Globus pallidus (tissue), 1 donor: ENCODE measurements at places on chromosomes 7 and 10.

DNA sequence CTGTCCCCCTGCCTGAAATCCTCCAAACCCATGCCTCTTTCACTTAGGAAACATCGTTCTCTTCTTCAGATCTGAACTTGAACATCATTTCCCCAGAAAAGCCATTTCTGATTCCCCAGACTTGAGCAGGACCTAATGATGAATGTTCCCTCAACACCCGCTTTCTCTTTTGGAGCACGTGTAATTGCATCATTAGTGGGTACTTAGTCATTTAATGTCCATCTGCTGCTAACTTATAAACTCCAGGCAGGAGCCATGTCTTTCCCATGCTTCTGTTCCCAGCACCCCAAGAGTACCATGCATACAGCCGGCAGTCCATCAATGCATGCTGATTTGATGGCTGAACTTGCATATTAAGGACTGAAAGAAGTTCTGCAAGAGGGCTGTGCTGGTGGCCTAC lies 36.5 kb upstream of the ECHDC3 start:
- DNase-seq, result no peak

DNA sequence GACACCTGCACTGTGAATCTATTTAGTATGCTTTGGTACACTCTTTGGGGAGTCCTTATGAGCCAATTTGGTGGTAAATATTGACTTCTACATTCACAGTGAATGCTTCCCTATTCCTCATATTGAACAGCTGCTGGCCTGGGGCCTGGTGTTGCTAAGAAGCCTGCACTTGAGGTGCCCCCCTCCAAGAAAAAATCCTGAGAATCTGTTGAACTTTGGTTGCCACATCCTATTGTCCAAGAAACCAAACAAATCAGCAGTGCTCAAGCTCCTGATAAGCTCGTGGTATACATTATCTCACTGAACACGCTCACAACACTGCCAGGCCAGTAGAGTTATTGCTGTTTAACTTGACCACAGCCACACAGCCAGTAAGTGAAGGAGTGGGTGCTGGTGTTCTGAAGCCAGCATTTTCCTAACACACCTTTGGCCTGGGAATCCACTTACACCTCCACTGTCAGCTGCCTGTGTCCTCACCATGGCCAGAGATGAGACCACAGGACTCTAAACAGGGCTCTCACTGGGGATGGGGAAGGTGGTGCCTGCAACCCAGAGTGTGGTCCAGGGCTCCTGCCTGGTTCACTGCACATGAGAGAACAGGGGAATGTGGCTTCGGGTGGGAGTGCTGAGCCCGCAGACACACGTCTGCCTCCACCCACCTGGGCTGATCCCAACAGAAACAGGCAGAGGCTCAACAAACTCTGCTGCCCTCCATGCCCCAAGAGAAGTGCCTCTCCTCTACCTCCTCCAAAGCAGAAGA lies 6.7 kb downstream of the DDC start:
- no peak for DNase-seq

- no peak for DNase-seq
Measured at GRCh38 chr7:75983471-75984129, 10.8 kb downstream of the TMEM120A start.

DNA sequence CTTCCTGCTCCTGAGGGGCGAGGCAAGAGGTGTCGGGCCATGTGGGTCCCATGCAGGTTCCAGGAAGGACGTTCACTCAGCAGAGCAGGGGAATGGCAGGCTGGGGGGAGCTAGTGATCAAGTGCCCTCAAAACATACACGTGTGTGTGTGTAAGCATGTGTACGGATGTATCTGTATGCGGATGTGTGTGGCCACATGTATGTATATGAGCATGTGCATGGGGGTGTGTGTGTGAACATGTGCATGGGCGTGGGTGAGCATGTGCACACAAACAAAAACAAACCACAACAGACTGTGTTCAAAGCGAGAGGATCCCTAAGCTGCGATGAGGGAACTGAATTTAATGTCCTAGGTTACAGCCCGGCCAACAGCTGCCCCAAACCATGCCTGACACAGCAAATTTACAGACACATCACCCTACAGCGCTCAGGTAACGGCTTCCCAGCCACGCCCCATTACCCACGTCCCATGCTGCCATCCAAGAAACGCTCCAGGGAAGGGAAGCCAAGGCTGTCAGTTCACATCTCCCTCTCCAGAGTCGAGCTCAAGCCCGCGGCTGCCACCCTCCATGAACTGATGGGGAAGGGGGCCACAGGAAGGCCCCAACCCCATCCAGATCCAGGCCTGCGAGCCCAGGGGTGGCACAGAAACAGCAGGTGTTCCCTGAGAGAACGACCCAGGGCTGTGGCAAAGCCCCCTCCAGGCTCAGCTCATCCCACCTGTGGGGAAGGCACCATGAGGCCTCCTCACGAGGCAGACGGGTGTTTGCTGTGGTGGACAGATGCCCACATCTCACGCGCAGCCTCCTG lies 56.6 kb downstream of the PTPRN2 start:
- no peak for DNase-seq

DNA sequence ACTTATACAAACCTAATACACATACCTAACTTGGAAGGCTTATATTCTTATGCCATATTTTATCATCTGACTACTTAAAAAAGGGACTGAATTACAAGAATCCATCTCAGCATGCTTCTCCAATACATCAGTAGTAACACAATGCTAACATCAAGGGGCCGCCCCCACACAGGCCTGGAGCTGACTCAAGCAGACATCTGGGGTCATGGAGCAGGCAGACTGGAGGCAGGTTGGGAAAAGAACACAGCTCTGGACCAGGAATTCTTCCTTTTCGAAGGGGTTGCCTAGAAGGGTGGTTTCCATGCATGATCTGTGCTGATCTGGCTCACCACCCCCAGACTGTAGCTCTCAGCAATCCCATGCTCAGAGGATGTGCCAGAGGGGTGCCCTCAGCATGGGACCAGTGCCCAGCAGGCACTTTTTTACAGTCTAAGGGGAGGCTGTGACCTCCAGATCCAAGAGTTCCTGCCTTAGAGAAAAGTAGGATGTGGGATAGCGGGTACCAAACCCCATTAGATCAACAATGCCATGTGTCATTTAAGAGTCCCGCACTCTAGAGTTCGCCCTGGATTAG lies 26.1 kb upstream of the DUSP5 start:
- DNase-seq, result no peak

- no peak for DNase-seq
Measured at GRCh38 chr10:33229252-33229948, 105.1 kb downstream of the NRP1 start.

DNA sequence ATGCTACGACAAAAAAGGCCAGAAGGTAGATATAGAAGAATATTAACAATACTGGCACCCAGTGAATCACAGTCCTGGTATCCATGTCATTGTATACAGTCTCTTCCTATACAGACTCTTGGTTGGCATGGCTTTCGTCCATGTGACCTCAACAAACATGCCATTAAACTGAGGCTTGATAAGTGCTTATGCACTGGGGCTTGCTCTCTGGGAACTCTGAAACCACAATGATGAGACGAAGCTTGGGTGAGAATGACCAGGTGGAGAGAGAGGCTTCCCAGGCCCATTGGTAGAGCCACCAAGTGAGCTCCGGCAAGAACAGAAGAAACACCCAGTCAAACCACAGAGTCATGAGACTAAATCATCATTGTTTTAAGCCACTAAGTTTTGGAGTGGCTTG lies 33.2 kb downstream of the PNPLA8 start:
- no peak for DNase-seq

DNA sequence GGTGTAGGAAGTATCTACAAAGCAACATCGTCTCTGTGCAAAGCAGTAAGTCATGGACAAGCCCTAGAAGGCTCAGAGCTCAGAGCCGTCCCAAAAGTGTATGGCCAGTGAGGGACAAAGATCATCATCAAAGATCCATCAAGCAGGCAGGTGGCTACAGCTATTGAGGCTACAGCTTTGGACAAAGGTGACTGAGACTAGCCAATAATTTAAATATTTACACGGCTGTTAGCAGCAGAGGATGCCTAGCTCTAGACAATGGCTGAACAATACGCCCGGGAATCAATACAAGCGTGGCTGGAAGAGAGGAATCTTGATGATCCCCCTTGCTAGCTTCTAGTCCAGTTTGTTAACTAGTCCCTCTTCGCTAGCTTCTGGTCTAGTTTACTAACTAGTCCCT lies 17.9 kb downstream of the NMT2 start:
- DNase-seq, result no peak

GRCh38 chr7:4270941-4271715 lies 411.0 kb upstream of the FOXK1 start:
- no peak for DNase-seq

DNA sequence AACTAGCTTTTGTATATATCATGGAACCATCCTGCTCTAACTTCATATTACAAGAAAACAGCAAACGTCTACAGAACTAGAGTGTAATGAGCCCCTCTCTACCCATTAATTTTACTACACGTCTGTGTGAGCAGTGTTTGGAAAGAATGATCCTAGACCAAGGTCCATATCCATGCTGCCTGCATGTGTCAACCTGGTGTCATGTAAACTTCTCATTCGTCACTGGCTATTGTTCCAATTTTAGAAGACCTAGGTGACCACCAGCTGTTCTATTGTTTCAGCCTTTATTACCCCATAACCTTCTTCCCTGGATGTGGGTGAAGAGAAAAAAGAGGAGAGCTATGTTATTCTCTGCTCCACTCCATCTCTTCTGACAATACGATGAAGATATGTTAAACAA lies 77.1 kb downstream of the CREM start:
- no peak for DNase-seq

GRCh38 chr7:42766782-42767423 lies 145.0 kb downstream of the C7orf25 start:
- no peak for DNase-seq

DNA sequence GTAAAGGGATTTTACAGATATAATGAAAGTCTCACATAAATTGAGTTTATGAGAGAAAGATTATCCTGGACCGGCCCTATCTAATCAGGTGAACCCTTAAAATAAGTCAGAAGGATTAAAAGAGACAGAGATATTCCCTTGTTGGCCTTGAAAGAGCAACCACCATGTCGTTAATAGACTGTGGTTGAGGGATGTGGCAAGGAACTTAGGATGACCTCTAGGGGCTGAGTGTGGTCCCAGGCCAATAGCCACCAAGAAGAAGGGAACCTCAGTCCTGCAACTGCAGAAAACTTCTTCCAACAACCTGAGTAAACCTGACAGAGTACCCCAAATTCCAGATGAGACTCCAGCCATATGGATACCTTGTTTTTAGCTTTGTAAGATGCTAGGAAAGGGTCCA lies 121.5 kb downstream of the POLR1F start:
- no peak for DNase-seq

GRCh38 chr7:71021131-71021530 lies 110.8 kb upstream of the GALNT17 start:
- no peak for DNase-seq

- DNase-seq, result no peak
Measured at GRCh38 chr7:92732316-92733036, 103.9 kb downstream of the CDK6 start.

- no peak for DNase-seq
Measured at GRCh38 chr7:101581891-101582290, 47.2 kb downstream of the MYL10 start.

DNA sequence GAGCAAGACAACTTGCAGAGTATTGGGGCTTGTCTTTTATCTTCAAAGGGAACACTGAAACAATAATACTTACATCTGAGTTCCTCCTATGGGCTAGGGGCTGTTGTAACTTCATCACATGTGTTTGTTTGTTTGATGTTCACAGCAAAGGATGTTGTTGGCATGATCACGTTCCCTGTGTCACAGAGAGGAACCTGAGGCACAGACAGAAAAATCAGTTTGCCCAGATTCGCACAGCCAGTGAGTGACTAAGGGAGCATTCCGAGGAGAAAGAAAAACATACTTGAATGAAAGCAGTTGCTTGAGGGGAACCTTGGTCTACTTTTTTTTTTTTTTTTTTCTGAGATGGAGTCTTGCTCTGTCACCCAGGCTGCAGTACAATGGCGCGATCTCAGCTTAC lies 87.2 kb upstream of the PFKP start:
- no peak for DNase-seq

DNA sequence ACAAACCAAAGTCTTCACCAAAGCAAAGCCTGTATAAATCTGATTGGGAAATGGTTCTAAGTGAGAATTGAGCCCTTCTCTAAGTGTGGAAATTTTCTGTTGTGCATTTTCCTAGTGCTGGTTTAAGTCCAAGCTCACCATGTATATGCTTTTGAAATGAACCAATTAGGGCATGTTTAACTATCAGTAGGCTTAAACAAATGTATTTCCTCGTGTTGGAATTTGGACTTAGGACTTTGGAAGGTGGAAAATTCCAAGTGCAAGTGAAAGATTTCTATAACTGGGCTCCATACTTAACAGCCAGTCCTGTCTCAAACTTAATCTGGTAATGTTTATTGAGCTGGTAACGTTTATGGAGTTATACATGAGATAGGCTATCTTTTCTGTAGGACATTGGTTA lies 28.5 kb downstream of the CCNY start:
- no peak for DNase-seq

- peak; percentile 93 for DNase-seq
Measured at GRCh38 chr10:1187151-1187854, 131.1 kb downstream of the WDR37 start.

DNA sequence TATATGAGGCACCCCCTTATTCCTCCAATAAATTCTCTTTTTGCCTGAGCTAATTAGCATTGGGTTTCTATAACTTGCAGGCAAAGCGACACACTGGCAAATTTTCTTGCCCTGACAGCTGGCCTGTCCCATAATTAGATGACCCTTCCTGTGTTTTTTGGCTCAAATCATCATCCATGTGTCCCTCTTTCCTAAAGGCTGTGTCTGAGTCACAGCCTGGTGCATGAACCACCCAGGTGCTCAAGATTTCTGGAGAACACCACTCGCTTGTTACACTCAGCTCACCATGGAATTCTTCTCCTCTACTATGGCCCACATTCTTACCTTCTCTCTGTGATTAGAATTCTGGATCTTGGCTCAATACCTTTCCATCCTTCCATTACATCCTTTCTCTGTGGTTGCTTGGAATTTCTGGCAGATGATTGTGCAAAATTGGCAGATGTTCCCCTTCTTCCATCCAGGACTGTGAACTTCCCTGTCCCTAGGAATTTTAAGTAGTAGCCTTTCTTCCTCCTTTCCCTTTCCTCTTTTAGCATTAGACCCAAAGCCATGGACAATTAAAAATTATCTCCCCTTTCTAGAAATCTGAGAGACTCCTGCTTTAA lies 116.0 kb upstream of the ANKRD1 start:
- DNase-seq, result no peak

- no peak for DNase-seq
Measured at GRCh38 chr10:125174360-125174759, 14.0 kb upstream of the CTBP2 start.

- no peak for DNase-seq
Measured at GRCh38 chr7:131341690-131342089, 14.0 kb downstream of the MKLN1 start.

GRCh38 chr7:157981778-157982177 lies 605.8 kb downstream of the PTPRN2 start:
- no peak for DNase-seq

DNA sequence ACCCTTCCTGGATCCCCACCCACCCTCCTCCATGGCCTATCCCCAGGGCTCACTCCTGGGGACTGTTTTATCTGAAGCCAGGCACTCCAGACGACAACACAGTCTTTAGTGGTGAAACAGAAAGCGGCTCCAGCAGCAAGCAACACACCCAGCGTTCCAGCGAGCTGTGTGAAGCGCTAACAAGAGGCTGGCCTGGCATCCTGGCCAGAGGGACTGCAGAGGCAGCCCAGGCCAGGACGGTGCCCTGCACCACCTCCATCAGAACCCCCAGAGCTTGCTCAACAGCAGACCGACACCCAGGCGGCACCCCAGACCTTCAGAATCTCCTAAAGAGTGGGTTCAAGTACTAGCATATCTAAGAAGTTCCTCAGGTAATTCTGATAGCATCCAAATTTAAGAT lies 2.0 kb upstream of the CPXM2 start:
- DNase-seq, result no peak
